Transverse colon (tissue), 4 donors: ENCODE measurements at places on chromosomes 7 and 10.
A peak's percentile ranks its signal among the peaks of the same experiment; 100 is the strongest.

DNA sequence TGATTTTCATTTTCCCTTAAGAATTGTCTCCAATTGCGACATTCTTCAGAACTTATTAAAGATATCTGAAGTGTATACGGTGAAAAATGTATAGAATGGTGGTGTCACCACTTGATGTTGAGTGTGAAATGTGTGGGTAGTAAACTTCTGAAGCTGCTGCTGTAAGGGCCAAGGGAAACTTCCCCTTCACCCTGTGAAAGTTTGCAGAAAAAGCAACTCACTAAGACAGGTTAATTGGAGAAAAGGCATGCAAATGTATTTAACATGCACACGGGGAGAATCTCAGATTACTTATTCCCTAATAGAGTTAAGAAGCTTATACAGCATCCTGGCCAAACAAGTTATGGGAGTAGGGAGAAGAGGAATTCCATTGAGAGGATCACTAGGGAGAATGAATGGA is 173.0 kb downstream of the NSUN6 start:
- no peak for DNase-seq

- DNase-seq: peak; percentile 3
Observed at GRCh38 chr10:132812520-132812919, 26.6 kb upstream of the NKX6-2 start.

DNA sequence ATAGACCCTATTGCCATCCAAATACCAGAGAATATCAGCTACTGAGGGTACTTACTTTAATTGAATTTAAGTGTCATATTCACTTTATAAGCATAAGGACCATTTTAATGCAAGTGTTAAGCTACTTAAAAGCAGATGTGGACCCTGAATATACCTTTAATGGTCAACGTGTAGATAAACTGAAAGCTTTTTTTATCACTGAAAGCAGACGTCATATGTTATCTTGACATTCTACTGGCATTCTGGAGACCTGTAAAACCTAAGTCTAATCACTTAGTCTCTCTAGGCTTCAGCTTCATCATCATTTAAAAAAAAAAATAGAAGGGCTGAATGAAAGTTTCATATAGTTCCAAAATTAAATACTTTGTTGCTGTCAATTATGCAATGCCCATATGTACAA is 116.5 kb downstream of the ELAPOR2 start:
- DNase-seq: no peak

DNA sequence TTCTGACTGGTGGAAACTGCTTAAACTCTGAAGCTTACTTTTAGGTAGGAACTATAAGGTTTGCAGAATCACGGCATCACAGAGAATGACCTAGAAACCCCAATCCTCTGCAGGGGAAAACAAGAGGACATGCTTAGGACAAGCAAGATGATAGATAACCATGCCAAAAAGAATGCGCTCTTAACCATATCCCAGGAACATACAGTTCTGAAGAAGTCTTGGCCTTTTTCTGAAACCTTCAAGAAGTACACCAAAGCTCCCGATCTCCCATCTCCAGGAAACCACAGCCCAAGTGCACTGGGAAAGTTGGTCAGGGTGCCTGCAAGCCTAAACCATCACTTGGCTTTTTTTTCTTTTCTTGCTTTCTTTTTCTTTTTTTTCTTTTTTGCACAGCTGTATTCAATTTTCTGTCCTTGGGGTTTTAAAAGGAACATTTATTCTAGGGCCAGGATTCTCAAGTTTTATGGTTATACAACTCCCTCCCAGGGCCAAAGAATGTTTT is 12.2 kb upstream of the SVIL start:
- no peak for DNase-seq
